ENCODE measurements at places on chromosomes 16 and 17.

- no peak for DNase-seq
- no peaks in the 10 kb centered on the region for H3K36me3 ChIP-seq
- H3K4me1 ChIP-seq, result no peaks in the 10 kb centered on the region
- peaks cover 8% of the 10 kb centered on the region for H3K27me3 ChIP-seq
These were observed 17.5 kb downstream of the HS3ST4 start for GRCh38 chr16:25709213-25709612.

GRCh38 chr17:83137523-83137922, 58.1 kb downstream of the METRNL start:
- no peaks in the 10 kb centered on the region for H3K4me1 ChIP-seq
- H3K36me3 ChIP-seq, result no peaks in the 10 kb centered on the region
- H3K4me3 ChIP-seq, result no peak overlapping the region
- no peak for DNase-seq
- peaks cover 22% of the 10 kb centered on the region for H3K27me3 ChIP-seq
- no peak overlapping the region for H3K27ac ChIP-seq

- DNase-seq, result no peak
- no peak overlapping the region for H3K4me3 ChIP-seq
- H3K36me3 ChIP-seq, result peaks cover 10% of the 10 kb centered on the region
- peaks cover 1% of the 10 kb centered on the region for H3K4me1 ChIP-seq
- no peaks in the 10 kb centered on the region for H3K27me3 ChIP-seq
These were observed 40.3 kb upstream of the MTSS2 start for GRCh38 chr16:70725912-70726828.

- peaks cover under 1% of the 10 kb centered on the region for H3K36me3 ChIP-seq
- no peak for DNase-seq
- no peaks in the 10 kb centered on the region for H3K27me3 ChIP-seq
These were observed 8.9 kb upstream of the TNS4 start for GRCh38 chr17:40510328-40510648.

DNA sequence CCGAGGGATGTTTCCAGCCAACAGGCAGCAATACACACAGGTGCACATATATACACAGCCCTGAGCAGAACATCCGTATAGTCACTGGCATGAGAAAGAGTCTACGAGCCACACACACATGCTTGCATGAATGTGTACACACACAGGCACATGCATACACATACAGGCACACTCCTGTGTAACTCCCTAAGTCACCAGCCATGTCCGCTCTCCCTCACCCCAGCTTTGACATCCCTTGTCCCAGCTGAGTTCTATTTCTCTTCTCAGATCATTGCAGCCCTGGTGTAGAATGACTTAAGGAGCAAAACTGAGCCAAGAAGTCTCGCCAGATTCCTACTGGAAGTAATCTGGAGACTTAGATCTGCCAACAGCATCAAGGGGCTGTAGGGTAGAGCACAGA, 13.1 kb downstream of the CDRT4 start:
- no peak for DNase-seq
- no peak overlapping the region for H3K27ac ChIP-seq
- peaks cover 5% of the 10 kb centered on the region for H3K36me3 ChIP-seq
- H3K27me3 ChIP-seq, result no peaks in the 10 kb centered on the region

DNA sequence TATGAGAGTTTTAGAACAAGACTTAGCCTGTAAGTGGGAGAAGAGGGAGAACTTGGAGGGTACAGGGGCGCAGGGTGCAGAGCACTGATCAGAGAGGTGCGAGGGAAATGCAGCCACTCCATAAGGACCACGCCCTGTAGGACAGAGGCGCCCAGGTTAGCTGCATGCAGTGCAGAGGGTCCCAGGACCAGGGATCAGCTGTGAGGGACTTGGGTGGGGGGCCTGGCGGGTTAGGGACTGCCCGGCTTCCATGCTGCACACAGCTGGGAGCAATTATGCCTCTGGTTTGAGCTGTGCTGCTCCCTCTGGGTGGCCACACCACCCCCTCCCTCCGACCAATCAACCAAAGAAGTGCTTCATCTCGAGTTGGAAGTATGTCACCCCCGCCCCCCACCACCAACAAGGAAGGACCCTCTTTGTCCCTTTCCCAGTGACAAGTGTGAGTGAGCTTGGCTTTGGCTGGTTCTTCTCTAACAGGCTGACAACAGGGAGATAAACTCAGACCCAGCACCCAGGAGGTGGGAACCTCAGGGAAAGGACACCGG, 22.2 kb upstream of the CLEC18A start:
- DNase-seq, result no peak
- H3K27ac ChIP-seq, result no peak overlapping the region
- H3K4me3 ChIP-seq, result no peak overlapping the region

DNA sequence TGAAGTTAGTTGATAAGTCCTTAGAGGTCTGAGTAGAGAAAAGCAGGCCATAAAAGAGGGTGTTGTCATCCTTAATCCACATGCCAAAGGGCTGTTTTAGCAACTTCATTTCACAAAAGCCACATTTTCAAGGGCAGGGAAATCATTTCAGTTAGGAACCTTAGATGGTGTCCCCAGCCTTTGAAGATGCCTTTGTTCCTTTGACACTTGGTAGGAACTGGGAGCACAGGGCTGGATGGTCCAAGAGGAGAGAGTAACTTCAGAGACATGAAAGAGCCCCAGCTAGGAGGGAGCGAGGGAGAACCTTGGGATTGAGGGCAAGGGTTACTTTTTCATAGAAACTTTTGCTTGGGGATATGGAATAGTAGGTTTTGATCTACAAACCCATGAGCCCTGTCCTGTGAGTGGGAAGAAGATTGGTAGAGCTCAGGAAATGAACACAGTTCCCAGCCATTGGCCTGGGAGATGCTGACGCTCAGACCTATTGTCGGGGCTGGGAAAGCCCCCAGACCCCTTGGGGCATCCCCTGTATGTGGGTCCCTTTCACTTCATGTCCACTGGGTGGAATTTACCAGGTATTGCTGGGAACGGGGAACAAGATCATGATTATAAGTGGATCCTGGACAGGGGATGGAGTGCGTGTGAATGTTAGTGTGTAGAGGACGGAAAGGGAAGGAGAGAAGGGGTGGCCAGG, 18.9 kb downstream of the MSI2 start:
- H3K36me3 ChIP-seq, result peaks cover 79% of the 10 kb centered on the region
- no peak for DNase-seq
- H3K27ac ChIP-seq, result peak overlapping the region; percentile 37
- H3K27me3 ChIP-seq, result no peaks in the 10 kb centered on the region
- H3K4me3 ChIP-seq, result no peak overlapping the region
- H3K4me1 ChIP-seq, result peaks cover 74% of the 10 kb centered on the region

- H3K27me3 ChIP-seq, result peaks cover 4% of the 10 kb centered on the region
- no peaks in the 10 kb centered on the region for H3K36me3 ChIP-seq
- no peak overlapping the region for H3K27ac ChIP-seq
- no peak overlapping the region for H3K4me3 ChIP-seq
- no peak for DNase-seq
These were observed 7.9 kb downstream of the MPV17L start for GRCh38 chr16:15403392-15403995.

DNA sequence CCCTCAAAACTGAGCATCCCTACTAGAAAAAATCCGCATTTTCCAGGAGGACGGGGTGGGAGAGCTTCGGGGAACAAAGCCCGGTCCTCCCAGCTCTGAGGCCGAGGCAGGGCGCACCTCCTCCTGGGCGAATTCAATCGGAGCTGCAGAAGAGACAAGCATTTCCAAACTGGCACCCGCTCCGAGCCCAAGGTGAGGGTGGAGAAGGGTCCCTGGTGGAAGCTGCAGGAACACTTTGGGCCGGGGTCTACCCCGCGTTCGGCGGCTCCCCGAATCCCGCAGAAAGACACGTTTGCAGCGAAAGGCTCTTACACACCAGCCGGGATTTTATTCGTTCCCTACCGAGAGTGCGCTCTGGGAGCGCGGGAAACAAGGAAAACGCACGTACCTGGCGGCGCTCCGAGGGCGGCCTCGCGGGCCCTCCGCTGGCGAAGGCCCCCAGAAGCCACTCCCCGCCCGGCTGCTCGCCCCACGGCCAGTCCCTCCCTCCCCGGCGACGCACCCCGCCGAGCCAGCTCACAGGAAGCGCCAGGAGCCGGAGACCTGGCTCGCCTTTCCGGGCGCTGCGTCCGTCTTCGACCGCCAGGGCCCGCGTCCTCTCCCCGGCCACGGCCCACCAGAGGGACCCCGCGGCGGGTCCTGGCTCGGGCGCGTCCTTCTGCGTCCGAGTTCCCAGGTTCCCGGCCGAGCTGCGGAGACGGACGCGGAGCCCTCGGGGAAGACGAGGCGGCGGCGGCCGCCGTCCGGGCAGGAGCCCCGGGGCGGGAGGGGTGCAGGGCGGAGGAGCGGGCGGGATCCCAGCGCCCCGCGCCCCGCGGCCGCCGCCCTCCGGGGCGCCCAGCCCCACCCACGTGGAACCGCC, 49.8 kb upstream of the BAHCC1 start:
- H3K27me3 ChIP-seq, result peaks cover 48% of the 10 kb centered on the region
- peak; percentile 87 for DNase-seq
- H3K36me3 ChIP-seq, result peaks cover 4% of the 10 kb centered on the region
- peak overlapping the region; percentile 62 for H3K4me3 ChIP-seq

DNA sequence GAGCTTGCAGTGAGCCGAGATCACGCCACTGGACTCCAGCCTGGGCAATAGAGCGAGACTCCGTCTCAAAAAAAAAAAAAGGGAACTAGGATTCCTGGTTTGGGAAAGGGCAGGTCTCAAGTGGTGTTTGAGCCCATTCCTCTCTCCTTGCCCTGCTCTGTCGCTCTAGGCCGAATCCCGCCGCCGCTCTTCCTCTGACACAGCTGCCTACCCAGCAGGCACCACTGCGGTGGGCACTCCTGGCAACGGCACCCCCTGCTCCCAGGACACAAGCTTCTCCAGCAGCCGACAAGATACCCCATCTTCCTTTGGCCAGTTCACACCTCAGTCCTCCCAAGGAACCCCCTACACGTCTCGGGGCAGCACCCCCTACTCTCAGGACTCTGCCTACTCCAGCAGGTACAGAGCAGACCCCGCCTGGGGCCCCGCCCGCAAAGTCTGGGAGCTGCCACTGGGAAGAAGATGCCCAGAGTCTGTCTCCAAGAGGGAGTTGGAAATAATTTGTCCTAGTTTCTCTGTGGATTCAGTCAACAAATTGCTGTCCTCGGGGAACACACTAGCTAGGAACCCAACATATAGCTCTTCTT, 6.5 kb downstream of the SETD1A start:
- H3K27ac ChIP-seq, result no peak overlapping the region
- no peak overlapping the region for H3K4me3 ChIP-seq
- no peak for DNase-seq
- H3K4me1 ChIP-seq, result peaks cover 13% of the 10 kb centered on the region
- peaks cover 71% of the 10 kb centered on the region for H3K36me3 ChIP-seq
- H3K27me3 ChIP-seq, result no peaks in the 10 kb centered on the region

GRCh38 chr17:2724784-2725164, 13.2 kb upstream of the CLUH start:
- no peaks in the 10 kb centered on the region for H3K36me3 ChIP-seq
- peaks cover 9% of the 10 kb centered on the region for H3K4me1 ChIP-seq
- H3K27ac ChIP-seq, result no peak overlapping the region
- DNase-seq, result peak; percentile 81
- H3K4me3 ChIP-seq, result peak overlapping the region; percentile 41

Data from activated CD4-positive, alpha-beta T cell treated with anti-CD3 and anti-CD28 coated beads, Interleukin-2, amount 10 ng/mL, durations not matched to agents 24 days and 14 days (primary cell).